Fibroblast of the aortic adventitia (primary cell): ENCODE measurements at places on chromosomes 6 and 20. TPM values are rescaled to one million over a fixed set of nuclear protein-coding genes. Genes with fewer than 3 reads are reported as not detected.

Gene CST2
- 0.36 TPM in 1 of 2 replicates, not detected in the other for total RNA-seq

Gene ARHGAP18
- 26.2 and 65.8 TPM in 2 replicates for total RNA-seq

Gene DACT2
- total RNA-seq, result 0.27 and 0.98 TPM in 2 replicates

Gene TP53TG5
- total RNA-seq, result 0.09 TPM in 1 of 2 replicates, not detected in the other

Gene KHDC1
- 0.16 and 4.5 TPM in 2 replicates for total RNA-seq

Gene PRRT1
- 0.41 and 0.54 TPM in 2 replicates for total RNA-seq

Gene AHCY
- 29.3 and 88.3 TPM in 2 replicates for total RNA-seq

Gene RBPJL
- not detected in 2 replicates for total RNA-seq

- no peak for DNase-seq
Observed at GRCh38 chr6:21398741-21399325, 194.7 kb upstream of the SOX4 start.

DNA sequence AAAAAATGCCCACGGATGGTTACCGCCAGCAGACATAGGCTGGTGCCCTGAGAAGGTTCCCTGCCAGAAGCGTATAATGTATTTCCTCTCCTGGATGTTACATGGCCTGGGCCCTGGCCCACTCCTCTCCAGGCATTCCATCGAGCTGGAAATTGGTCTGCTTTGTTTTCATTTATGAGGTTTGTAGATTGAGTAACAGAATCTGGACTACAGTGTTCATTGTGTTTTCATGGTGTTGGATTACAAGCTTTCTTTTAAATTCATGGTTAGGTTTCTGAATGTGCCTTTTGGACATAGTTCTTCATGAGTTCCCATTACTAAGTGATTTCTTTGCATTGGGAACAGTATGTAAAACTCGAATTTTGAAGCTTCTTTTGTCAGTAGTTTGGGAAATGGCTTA is 6.4 kb downstream of the TIAM2 start:
- peak; percentile 45 for DNase-seq

DNA sequence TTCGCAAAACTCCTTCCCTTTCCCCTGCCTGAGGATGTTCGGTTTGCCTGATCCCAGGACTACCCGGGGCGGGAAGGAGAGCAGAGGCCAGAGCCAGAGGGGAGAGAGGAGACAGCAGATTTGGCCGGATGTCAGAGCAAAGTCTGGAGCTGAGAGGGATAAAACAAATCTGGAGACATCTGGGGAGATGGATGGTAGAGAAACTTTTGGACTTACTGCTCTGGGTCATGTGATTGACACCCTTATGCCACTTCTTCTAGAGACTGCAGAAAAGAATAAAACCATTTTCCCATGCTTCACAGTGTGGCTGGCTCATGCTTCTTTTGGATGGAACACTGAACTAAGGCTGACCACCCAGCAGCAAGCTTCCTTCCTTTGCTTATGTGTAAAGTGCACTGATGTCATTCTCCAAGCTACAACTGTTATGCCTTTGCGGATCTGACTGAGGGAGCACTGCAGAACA is 174.7 kb downstream of the FOXC1 start:
- peak; percentile 10 for DNase-seq

DNA sequence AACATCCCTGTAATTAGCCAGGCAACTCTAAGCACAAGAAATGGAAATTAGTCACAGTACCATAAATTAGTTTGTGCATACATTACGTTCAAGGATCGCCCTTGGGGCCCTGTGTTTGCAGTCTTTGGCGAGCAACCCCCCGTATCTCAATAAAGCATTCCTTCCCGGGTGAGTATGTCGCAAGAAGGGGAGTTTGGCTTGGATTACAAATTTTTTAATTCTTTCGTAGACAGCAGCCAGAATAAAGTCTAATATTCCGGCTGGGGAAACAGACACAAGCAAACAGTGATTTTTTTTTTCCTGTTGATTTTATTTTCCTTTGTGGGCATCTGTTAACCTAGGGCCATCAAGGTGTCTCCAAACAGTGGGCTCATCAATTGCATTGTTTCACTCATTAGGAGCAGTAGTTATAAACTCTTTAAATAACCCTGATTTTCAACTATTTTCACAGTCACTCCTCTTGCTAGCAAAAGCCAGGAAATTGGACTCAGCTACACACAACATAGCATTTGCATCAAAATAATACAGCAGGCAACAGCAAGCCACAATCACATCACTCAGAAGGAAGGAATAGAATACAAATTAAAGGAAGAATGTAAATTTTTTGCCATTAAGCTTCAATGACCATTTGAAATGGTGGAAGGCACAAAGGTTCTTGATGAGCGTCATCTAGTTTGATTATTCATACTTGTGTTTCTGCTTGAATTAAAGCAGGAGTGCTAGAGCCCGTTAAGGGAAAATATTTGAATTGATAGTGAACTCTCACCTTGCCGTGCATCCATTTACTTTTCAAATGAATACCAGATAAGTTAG is 85.3 kb downstream of the LINC00237 start:
- DNase-seq, result peak; percentile 19

DNA sequence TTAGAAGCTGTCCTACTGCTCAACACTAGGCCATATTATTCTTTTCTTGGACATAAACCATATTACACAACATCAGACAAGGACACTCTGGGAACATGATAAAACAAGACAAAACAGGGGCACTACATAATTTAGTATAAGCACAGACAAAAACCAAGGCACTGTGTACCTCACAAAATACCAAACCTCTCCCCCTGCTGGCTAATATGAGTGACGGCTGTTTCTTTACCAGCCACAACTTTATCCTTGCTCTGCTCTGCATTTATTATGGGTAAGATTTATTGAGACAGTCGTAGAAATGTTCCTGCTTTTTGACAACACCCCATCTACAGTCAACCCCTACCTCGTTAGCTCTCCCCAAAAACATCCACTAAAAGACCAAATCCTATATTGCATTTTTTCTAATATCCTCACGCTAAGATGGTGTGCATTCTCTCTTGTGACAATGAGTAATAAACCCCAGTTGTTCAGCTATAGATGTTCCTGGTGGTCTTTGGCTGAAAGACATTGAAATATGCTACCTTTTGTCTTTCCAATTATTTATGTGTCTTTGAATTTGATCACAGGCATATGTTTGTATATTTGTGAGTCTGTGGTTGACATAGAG is 23.8 kb upstream of the POLR1H start:
- peak; percentile 22 for DNase-seq

- peak; percentile 75 for DNase-seq
Observed at GRCh38 chr6:108492131-108492766, 68.5 kb upstream of the FOXO3 start.

DNA sequence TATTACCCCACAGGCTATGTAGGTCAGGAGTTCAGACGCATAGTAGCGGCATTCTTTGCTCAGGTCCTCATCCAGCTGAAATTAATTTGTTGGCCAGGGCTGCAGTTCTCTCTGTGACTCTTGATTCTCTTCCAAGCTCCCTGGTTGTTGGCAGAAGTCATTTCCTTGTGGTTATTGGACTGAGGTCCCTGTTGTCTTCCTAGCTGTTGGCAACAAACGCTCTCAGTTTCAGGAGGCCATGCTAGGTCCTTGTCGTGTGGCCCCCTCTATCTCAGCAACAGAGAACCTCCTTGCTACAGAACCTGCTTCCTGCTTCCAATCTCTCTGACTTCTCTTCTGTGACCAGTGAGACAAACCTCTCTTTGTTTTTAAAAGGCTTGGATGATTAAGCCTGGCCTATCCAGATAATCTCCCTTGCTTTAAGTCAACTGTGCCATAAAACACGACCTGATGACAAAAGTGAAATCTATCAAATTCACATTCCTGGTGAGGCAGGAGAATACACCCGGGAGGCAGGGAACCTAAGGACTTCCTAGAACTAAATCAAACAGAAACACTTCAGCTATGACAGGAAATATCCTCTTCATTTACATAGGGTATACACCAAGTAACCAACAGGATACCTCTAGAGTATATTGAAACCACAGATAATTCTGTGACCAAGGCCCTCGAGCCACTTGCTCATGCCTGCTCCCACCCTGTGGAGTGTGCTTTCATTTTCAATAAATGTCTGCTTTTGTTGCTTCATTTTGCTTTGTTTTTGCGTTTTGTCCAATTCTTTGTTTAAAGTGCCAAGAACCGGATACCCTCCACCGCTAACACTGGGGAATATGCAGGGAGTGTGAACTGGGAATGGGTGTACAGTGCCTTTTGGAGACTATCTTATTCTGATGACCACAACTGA is 196.0 kb downstream of the BTBD3 start:
- peak; percentile 84 for DNase-seq

GRCh38 chr6:167420858-167421766 is 96.2 kb downstream of the TTLL2 start:
- DNase-seq, result no peak

DNA sequence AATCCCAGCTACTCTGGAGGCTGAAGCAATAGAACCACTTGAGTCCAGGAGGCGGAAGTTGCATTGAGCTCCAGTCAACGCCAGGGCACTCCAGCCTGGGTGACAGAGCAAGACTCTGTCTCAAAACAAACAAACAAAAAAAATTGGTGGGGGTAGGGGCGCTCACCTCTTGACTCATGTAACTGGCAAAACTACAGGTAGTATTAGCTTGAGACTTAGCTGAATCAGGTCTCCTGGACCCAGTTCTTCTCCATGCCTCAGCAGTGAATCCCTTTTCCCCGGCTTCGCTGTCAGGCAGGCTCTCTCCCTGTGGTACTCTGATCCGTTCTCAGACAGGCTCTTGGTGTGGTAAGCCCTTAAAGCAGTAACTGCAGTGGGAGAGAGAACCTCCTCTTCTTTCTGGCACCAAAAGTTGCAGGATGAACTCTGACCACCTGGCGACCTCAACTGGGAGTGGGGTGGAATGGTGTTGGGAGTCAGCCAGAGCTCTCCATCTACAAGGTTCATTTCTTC is 12.9 kb downstream of the SLC9A8 start:
- no peak for DNase-seq

DNA sequence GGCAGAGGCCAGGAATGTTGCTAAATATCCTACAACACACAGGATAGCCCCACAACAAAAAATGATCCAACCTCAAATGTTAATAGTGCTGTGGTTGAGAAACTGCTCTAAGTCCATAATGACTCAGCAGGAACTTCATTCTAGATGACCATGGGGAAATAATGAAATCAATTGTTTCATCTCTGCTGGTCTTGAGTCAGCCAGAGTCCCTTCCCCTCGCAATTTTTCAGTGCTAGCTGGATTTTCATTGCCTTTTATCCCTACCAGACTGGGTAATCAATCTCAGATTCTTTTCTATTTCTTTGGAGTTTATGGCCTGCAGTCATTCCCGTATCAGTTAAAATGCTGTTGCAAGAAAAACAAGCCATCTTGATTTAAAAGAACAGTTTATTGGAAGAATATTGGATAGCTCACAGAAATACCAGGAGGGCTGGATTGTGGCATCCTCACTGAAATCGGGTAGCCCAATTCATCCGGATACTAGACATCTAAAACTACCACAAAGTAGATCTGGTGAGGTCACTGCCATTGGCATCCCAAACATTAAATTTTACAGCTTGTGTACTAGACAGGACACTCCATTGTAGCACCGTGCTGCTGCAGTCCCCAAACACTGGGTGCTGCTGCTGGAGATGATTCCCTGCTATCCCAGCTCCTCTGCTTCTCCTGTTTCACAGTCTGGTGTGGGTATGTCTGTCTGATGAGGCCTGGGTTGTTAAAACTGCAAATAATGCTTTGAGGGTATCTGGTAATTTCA is 30.3 kb upstream of the POPDC3 start:
- peak; percentile 85 for DNase-seq

- peak; percentile 32 for DNase-seq
Observed at GRCh38 chr20:13348311-13349234, 127.5 kb downstream of the ISM1 start.
